Urinary bladder (tissue), 4 donors: ENCODE measurements at places on chromosomes 12 and 14. TPM values are rescaled to one million over a fixed set of nuclear protein-coding genes. Genes with fewer than 3 reads are reported as not detected.

The SDR9C7 gene
- not detected for total RNA-seq

The FBXO34 gene
- 39.0 TPM for total RNA-seq

The PRH2 gene
- total RNA-seq: not detected

GRCh38 chr12:96177013-96177412, 17.2 kb upstream of the ELK3 start:
- no peak for DNase-seq

- no peak for DNase-seq
Measured at GRCh38 chr12:123050913-123051312, 70.4 kb downstream of the ARL6IP4 start.

GRCh38 chr14:54713379-54713778, 146.5 kb downstream of the SAMD4A start:
- no peak for DNase-seq

DNA sequence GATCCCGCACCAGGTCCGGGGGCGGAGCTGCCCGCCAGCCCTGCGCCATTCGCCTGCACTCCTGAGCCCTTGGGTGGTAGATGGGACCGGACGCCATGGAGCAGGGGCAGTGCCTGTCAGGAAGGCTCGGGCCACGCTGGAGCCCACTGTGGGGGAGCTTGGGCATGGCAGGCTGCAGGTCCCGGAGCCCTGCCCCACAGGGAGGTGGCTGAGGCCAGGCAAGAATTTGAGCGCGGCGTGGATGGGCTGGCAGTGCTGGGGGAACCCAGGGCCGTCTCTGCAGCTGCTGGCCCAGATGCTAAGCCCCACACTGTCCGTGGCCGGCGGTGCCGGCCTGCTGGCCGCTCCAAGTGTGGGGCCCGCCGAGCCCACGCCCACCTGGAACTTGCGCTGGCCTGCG, 260.0 kb downstream of the NPAS3 start:
- no peak for DNase-seq

- DNase-seq: no peak
Measured at GRCh38 chr14:102633906-102634595, 41.6 kb downstream of the RCOR1 start.
